ENCODE measurements at places on chromosomes 11 and 22.

DNA sequence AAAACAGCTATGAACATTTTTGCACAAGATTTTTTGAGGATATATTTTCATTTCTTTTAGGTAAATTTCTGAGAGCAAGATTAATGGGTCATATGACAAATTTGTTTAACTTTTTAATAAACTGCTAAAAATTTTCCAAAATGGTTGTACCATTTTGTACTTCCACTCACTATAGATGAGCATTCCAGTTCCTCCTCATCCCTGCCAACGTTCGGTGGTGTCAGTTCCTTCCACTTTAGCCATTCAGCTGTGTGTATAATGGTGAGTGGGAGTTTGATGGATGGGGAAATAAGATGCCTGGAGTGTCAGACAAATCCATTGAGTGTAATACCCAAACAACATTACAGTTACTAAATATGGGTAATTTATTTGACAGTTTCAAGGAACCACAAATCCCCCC lies 49.7 kb downstream of the MIAT start:
- peak; percentile 22 for DNase-seq

DNA sequence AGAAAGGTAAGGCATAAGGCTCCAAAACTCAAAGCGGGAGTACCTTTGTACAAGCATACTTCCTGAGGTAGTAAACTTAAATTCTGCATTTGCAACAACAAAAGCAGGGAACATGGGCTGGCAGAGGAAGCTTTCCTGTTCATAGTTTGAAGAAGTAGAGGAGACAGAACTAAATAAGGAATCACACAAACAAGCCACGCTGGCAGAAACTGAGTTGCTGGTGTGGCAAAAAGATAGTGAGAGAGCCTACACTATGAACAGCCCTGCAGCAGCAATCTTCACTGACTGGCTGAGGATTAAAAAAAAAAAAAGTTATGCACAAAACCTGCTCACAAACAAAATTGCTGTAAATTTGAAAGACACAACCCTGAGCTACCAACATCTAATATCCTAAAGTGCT lies 46.5 kb downstream of the FCHSD2 start:
- DNase-seq, result no peak

DNA sequence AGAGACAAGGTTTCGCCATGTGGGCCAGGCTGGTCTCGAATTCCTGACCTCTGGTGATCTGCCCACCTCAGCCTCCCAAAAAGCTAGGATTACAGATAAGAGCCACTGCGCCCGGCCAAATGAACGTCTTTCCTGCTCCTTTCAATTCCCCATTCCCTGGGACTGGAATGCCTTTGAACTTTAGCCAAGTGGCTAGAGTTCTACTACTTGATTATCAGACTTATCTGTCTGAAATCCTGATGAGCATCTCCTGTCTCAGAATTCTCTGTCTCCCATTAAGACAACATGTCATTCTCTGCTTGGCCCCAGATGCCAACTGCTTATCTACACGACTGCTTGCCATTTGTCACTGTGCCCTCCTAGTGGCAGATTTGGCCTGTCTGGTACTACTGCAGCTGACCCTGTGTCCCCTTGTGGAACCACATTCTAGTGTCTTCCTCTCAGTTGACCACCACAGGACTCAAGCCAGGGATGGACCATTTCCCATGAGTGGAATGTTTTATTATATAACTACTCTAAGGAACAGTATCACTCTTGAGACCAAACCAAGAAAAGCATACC lies 33.1 kb upstream of the IPO7 start:
- no peak for DNase-seq

GRCh38 chr11:10351765-10352641 lies 47.1 kb downstream of the ADM start:
- peak; percentile 64 for DNase-seq

GRCh38 chr11:64837887-64838351 lies 6.5 kb downstream of the CDC42BPG start:
- DNase-seq, result no peak

- no peak for DNase-seq
Measured at GRCh38 chr11:26830757-26831156, 108.9 kb upstream of the SLC5A12 start.

DNA sequence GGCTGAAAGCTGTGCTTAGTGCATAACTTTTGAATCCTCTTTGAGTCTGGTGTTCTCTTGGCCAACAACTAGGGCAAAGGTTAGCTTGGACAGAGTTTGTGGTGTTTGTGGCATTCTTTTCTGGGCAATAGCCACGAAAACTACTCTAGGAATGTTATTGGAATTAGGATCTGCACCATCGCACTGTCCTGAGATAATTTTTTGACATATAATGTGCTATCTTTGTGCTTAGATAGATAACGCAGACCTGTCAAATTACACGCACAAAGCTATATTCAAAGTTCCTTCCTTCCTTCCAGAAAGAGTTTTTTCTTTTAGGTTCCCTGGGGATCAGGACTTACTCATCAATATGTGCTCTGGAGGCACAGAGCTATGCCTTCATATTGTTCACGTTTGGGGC lies 166.8 kb upstream of the MTMR2 start:
- no peak for DNase-seq

DNA sequence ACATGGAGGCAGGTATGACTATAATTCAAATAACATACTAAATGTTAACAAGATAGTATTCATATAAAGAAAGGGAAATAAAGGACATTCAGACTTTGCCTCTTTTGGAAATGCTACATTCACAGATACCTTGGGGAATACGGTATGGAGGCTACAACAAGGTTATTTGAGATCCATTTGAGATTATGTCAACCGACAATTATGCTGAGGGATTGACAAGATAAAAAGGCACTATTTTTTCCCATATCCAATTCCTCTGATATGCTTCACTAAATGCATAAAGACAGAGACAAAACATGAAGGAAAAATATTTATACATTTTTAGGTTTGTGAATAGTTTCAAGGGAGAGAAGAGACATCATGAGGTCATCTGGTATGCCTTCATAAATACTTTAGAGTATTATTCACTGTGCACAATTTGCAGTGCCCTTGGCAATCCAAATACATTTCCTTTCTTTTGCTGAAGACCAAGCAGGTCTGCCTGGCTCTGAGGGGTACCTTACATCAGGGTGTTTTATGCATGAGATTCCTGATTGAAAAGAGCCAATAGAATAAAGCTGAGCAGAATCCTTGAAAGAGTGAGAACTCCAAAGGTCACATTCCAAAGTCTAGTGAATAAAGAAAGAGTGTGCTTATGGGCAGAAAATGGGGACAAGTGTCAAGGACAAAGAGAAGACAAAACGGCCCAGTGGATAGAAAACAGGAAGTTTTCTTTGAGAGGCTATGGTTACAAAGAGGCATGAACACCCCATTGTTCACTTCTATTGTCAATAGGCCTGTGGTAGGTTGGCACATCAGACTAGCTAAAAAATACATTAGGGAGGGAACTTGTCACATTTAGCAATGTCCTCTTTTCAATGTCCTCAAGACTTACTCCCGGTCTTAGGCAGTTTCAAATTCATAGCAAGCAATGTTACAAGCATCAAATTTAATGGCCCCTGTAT lies 455.8 kb downstream of the LRRC4C start:
- DNase-seq, result no peak

- DNase-seq, result no peak
Measured at GRCh38 chr11:202490-202889, 4.7 kb downstream of the BET1L start.

DNA sequence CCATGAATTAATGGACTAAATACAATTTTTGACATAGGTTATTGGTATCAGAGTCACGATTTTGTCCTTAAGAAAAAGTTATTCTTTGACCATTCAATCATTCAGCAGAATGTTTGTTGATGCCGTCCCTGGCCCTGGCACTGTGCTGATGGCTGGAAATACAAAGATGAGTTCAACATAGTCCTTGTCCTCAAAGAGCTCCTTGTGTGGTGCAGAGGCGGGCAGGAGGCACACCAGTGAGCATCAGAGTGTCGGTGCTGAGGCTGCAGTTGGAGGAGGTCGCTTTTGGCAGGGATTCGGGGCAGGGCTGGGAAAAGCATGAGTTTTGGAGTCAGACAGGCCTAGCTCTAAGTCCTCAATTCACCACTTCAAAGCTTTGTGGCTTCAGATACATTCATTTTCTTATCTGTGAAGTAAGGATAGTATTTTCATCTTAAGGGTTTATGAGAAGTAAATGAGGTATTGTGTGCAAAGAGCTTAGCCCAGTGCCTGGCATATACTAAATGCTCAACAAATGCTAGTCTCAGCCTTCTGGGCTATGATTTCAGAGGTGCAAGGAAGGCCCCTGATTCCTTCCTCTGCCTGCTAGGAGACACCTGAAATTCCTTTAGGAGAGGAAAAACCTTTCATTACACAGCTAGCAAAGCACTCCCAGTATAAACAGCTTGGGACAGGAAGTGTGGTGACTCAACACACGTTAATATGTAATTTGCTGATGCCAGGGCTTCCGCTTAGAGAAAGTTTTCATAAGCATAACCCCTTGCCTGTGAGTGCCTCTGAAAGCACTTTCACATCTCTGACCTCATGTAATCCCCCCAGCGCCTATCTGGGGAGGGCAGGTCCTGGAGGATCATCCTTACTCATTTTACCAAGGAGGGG lies 113.8 kb downstream of the NECTIN1 start:
- peak; percentile 75 for DNase-seq

- DNase-seq, result peak; percentile 77
Measured at GRCh38 chr22:50209893-50210292, 9.1 kb downstream of the SELENOO start.

GRCh38 chr11:99271527-99271926 lies 250.8 kb downstream of the CNTN5 start:
- no peak for DNase-seq

DNA sequence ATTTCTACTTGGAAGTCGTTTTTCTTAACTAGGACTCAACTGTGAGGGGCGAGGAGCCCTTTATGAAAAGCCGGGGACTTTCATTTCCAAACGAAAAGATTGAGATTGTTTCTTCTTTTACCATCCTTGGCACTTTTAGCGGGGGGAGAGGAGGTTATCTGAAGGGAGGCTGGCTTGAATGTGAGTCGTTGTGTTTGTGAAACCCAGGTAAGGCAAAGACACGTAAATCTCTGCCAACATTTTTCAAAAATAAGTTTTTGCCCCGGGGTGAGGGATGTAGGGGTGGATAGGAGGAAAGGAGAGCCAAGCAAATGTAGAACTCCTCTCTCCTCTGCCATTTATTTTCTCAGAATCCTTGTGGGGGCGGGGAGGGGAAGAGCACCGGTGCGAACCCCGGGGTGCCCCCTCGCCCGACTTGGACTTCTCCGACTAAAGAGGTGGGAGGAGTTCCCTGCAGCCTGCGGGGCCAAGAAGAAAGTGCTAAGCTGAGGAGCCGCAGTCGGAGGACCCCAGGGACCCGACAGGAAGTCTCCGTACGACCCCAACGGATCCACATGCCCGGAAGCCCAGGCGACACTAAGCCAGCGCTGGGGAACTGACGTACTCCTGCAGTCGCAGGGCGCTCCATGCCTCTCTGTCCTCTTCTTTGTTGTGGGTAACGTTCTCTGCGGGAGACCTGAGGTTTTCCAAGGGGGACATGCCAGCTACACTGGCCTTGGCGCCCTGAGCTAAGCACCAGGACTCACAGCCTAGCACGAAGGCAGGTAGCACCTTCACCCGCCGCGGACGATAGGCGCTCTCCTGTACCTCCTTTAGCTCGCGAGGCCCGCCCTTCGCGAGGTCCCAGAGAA lies 2.4 kb upstream of the WT1 start:
- peak; percentile 85 for DNase-seq

DNA sequence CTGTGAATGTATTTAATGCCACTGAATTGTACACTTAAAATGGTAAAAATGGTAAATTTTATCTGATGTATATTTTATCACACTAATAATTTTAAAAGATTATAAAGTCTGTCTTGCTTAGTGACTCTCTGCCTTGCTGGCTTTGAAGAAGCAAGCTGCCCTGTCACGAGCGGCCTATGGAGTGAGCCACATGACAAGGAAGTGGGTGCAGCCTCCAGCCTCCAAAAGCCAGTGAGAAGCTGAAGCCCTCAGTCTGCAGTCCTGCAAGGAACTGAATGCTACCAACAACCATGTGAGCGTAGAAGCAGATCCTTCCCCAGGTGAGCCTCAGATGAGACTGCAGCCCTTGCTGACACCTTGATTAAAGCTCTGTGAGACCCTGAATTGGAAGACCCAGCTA lies 20.0 kb downstream of the C11orf24 start:
- no peak for DNase-seq

- no peak for DNase-seq
Measured at GRCh38 chr11:88538098-88538497, 200.6 kb upstream of the CTSC start.

DNA sequence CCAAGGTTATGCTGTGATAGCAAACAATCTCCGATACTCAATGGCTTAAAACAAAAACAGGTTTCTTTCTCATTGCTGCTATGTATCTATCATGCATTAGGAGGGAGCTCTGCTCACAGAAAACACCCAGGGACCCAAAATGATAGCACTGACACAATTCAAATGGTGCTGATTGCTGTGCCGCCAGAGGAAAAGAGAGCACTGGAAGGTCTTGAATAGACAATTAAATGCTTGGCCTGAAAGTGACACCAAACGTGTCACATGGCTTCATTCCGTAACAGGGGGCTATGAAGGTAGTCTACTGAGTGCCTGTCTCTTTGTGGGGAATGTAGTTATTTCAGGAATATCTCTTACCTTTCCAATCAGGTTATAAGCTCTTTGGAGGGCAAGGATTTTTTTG lies 94.2 kb downstream of the FAR1 start:
- no peak for DNase-seq

- DNase-seq, result no peak
Measured at GRCh38 chr22:48240148-48240934, 1477.9 kb downstream of the TBC1D22A start.

GRCh38 chr11:10490398-10491241 lies 35.6 kb downstream of the AMPD3 start:
- no peak for DNase-seq

- peak; percentile 87 for DNase-seq
Measured at GRCh38 chr11:64206457-64207255, at the start of gene FERMT3. TSS of gene FERMT3 (plus strand) at chr11:64206721. CDS start at chr11:64207365, 644 bp downstream.

- no peak for DNase-seq
Measured at GRCh38 chr11:57457643-57458023, 2.7 kb upstream of the RTN4RL2 start.

DNA sequence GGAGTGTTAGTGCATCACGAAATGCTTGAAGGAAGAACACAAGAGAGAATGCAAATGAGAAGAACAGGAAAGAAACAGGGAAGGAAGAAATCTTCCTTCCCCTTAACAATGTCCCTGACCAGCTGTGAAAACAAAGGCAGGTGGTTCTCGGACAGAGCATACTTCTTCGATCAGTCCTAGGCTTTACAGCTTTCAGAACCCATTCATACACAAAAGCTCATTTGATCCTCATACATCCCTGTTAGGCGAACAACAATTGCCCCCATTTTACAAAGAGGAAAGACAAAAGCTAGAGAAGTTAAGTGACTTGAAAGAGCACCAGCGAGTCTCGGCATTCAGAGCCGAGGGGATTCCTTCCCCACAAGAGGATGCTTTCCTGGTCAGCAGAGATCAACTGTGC lies 57.2 kb upstream of the LRRC55 start:
- DNase-seq, result no peak

- DNase-seq, result no peak
Measured at GRCh38 chr11:1740786-1741530, 9.4 kb downstream of the IFITM10 start.

GRCh38 chr11:118286545-118286944 lies 18.0 kb upstream of the CD3E start:
- no peak for DNase-seq
